EH (cell line): ENCODE measurements at places on chromosomes 3 and 15.

DNA sequence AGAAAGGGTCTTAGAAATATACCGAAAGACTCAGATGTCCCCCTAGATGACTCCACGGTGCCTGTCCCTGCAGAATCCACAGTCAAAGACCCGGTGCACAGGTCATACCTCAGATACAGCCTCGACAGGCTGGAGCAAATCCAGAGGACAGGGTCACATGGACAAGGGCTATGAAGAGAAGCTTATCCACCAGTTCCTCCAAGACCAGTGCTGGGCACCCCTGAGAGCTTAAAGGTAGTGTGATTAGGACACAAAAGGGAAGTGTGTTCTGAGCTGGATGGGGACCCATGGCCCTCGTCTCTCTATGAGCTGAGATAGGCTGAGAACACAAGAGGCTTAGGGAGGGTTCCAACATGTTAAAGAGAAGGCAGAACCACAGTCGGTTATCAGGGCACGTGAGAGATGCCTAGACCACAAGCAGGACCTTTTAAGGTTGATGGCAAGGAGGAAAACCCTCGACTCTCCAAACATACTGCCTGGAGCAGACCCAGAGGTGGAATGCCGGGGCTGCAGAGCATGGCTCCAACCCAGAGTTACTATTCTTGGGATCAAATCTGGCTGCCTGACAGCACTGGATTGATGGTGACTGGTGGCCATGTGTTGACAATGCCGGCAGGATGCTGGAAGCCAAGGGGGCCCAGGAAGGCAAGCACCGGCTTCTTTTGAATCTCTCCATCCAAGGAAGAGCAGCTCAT, 46.9 kb downstream of the ADCY5 start:
- DNase-seq, result no peak

DNA sequence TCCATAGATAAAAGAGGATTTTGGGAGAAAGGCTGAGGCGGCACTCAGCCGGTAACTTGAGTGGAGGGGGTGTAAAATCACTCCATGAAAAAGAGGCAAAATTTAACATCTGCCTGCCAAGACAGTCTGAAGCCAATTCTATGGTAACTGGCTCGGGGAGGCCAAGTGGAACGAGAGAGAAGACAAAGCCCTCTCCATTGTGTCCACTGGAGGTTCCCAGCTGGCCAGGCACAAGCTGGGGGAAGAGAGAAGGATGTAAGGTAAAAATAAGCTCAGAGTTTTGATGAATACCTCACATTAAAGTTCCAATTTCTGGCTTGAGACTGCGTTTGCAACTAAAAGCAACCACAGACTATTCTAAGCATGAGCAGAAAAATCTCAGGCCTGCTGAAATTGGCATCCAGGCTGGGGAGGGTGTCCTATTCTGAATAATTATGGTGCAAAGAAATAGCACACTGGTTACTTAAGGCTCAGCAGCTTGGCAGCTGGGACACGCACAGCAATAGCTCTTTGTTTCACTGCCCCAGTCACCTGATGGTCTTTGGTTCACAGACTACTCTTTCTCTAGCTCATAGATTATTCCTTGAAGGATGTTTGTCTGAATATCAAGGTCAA, 48.8 kb downstream of the CHRD start:
- DNase-seq, result peak; percentile 7

- DNase-seq, result no peak
Measured at GRCh38 chr15:99399061-99399460, 147.8 kb downstream of the LRRC28 start.

DNA sequence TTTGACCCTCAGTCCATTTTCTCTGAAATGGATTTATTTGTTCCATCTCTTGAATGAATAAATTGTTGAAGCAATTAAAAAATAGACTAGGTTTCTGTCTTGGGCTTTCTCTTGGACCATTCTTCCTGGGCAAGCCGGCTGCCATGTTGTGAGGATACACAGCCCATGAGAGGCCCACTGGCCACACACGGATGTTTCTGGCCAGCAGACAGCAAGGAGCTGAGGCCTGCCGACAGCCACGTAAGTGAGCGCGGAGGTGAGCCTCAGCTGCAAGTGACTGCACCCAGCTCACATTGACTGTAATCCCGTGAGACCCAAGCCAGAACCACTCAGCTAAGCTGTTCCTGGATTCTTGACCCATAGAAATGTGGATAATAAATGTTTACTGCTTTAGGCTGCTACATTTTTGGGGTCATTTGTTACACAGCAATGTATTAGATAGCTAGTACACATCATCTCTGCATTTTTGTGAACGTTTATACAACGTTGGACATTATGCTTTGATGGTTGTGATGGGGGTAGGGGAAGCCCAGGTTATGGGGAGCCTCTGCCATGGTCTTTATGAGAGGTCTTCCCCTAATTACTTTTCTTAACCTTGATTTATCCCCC, 22.8 kb downstream of the IDH3A start:
- DNase-seq, result no peak

GRCh38 chr3:16236030-16236639, 28.6 kb downstream of the DPH3 start:
- no peak for DNase-seq

- peak; percentile 30 for DNase-seq
Measured at GRCh38 chr3:30007668-30008067, 598.7 kb upstream of the TGFBR2 start.

DNA sequence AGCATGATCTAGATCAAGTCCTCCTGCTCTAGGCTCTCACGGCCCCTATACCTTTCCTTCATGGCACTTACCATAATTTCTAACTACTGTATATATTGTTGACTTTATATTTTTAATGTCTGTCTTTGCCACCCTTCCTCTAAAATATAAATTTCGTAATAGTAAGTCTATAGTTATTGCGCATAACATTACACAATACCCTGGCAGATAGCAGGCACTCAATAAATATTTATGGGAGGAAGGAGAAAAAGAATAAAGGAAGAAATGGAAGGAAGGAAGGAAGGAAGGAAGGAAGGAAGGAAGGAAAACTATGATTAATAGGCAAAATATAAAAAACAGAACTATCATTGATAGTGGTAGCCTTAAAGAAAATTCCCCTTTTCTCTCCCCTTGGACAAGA, 190.3 kb upstream of the LMCD1 start:
- DNase-seq, result no peak

DNA sequence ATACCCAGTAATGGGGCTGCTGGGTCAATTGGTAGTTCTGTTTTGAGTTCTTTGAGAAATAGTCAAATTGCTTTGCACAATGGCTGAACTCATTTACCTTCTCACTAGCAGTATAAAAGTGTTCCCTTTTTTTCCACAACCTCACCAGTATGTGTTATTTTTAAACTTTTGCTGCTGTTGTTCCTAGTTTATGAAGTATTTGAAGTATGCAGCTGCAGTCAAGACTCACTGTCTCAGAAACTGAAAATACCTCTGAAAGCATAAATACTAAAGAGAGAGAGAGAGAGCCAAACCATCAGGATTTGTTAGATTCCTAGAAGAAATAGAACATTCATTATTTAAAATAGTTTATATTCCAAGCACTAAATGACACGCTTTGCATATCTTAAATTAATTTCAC, 764.2 kb downstream of the NTRK3 start:
- peak; percentile 6 for DNase-seq

DNA sequence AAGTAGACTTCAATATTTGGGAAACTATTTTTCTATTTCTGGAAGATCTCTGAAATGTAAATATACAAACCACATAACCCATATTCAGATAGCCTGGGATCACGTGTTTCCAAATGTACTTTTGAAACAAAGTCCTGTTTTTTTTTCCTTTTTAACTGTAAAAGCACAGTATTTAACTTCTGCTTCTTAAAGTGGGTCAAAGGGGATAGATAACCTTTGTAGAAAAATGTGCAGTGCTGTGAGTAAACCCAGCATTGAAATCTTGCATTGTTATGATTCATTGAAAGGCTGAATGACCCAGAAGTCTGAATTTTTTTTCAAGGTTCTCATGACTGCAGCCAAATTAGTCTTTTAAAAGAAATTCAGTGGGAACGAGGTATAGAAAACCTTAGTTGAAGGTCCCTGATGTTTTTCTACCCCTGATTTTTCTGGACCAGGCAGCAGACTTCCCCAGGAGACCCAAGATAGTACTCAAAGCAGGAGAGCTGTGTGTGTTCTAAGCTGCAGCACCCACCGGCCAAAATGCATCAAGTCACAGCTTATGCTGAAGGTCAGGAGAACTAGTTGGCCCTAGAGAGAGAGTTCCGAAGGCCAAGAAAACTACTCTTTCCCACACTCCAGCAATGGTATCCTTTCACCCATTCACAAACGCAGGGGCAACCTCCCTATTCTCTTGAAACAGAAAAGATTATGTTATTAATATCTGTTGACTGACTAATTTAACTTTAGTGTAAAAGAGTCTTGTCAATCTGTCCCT, 43.6 kb upstream of the APH1B start:
- peak; percentile 78 for DNase-seq

- no peak for DNase-seq
Measured at GRCh38 chr15:53625962-53626845, 133.3 kb downstream of the WDR72 start.

- DNase-seq, result no peak
Measured at GRCh38 chr3:94009608-94010007, 18.8 kb downstream of the STX19 start.

GRCh38 chr15:40928821-40929659, at the start of gene DLL4:
DLL4 (plus strand) TSS chr15:40929340; CDS start chr15:40929669, 329 bp downstream.
- DNase-seq, result peak; percentile 60
